ENCODE measurements at places on chromosomes 4 and X.

GRCh38 chr4:168769416-168769815, 240.6 kb downstream of the CBR4 start:
- H3K4me1 ChIP-seq = no peaks in the 10 kb centered on the region
- no peaks in the 10 kb centered on the region for H3K36me3 ChIP-seq
- no peak overlapping the region for H3K4me3 ChIP-seq
- peaks cover 16% of the 10 kb centered on the region for H3K27me3 ChIP-seq
- H3K27ac ChIP-seq = no peak overlapping the region

- no peak overlapping the region for H3K4me3 ChIP-seq
- H3K36me3 ChIP-seq = no peaks in the 10 kb centered on the region
- no peak overlapping the region for H3K27ac ChIP-seq
- no peaks in the 10 kb centered on the region for H3K4me1 ChIP-seq
- no peaks in the 10 kb centered on the region for H3K27me3 ChIP-seq
- DNase-seq = no peak
Observed at GRCh38 chr4:91302120-91302519, 1001.6 kb upstream of the GRID2 start.

DNA sequence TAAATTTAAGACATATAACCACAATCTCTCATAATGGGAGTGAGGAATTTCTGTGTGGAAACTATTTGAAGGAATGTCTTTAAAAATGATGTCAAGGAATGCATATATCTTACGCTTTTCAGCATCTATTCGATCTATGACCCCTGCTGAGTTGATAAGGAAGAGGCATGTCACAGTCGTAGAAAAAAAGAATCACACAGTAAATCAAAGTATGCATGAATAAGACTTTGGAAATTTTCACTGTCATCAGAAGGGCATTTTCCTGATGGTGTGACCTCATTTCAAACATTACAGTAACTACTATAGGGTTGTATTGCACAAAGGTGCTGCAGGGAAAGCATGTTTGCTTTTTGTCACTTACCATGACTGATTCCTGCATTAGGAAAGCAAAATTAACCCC, 41.5 kb downstream of the REELD1 start:
- no peaks in the 10 kb centered on the region for H3K4me1 ChIP-seq
- no peak for DNase-seq
- no peaks in the 10 kb centered on the region for H3K36me3 ChIP-seq
- H3K27me3 ChIP-seq = no peaks in the 10 kb centered on the region
- H3K27ac ChIP-seq = no peak overlapping the region

DNA sequence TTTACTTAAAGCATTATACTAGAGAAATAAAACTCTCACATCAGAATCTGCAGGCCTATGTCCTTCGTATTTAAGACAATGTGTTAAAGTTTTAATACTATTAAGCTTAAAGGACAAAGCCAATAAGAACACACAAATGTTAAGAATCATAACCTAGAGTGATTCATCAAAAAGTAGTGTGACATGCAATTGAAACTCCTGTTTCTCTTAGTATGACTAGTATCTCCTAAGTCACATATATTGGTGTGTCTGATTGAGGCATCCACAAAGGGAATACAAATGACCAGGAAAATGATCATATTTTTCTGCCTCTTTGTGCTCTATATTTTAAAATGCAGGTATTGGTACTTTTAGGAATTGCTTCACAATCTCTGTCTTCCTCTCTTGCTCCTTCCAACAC, 23.8 kb downstream of the GPRASP3 start:
- DNase-seq = no peak
- H3K36me3 ChIP-seq = no peaks in the 10 kb centered on the region
- H3K4me1 ChIP-seq = peaks cover 6% of the 10 kb centered on the region

- no peaks in the 10 kb centered on the region for H3K4me1 ChIP-seq
- H3K36me3 ChIP-seq = no peaks in the 10 kb centered on the region
- no peak overlapping the region for H3K4me3 ChIP-seq
- H3K27me3 ChIP-seq = no peaks in the 10 kb centered on the region
Observed at GRCh38 chr4:172947594-172947993, 221.0 kb upstream of the GALNT7 start.

- H3K4me1 ChIP-seq = peaks cover 7% of the 10 kb centered on the region
- no peak overlapping the region for H3K4me3 ChIP-seq
- H3K27me3 ChIP-seq = no peaks in the 10 kb centered on the region
- no peak overlapping the region for H3K27ac ChIP-seq
- peaks cover 5% of the 10 kb centered on the region for H3K36me3 ChIP-seq
Observed at GRCh38 chr4:40321574-40322275, 13.4 kb upstream of the CHRNA9 start.

GRCh38 chr4:137668885-137669545, 136.7 kb upstream of the PCDH18 start:
- no peaks in the 10 kb centered on the region for H3K27me3 ChIP-seq
- no peak for DNase-seq
- no peak overlapping the region for H3K4me3 ChIP-seq

DNA sequence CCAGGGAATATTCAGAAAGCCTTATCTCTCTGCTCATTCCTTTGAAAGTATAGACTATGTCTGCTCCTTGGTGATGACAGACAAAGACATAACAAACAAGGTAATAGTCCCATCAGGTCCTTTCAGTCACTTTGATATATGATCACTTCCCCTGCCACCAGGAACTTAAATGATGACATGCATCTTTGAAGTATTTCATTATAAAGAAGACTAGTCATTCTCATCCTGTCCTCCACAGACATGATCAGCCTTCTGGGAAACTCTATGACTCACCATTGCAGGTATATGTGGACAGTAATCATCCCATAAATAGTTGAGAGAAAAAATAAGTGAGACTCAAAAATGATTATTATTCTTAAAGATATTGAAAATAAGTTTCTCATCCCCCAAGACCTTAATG, 117.5 kb upstream of the VCX2 start:
- H3K27me3 ChIP-seq = no peaks in the 10 kb centered on the region
- no peaks in the 10 kb centered on the region for H3K36me3 ChIP-seq
- H3K4me3 ChIP-seq = no peak overlapping the region
- no peak overlapping the region for H3K27ac ChIP-seq
- no peak for DNase-seq

DNA sequence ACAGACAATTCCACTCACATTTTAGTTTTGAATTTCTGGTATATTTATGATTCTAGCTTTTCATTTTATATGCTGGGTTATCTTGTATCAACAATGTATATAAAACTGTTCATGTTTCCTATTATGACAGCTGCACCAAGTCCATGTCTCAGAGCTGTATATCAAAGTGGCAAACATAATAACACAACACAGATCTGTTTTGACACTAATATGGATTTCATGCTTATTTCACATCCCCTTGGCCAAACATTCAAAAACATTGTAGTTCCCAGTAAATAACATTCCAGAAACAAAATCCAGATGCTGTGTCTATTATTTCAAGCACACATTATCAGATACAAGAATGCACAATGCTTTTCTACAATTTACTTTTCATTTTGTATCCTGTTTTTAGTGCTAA, 380.6 kb upstream of the MAGEB2 start:
- no peaks in the 10 kb centered on the region for H3K4me1 ChIP-seq
- H3K27ac ChIP-seq = no peak overlapping the region
- H3K4me3 ChIP-seq = no peak overlapping the region
- no peaks in the 10 kb centered on the region for H3K36me3 ChIP-seq
- no peak for DNase-seq

GRCh38 chr4:27917381-27917780, 1056.7 kb downstream of the STIM2 start:
- no peak for DNase-seq
- no peaks in the 10 kb centered on the region for H3K27me3 ChIP-seq
- no peak overlapping the region for H3K4me3 ChIP-seq
- H3K4me1 ChIP-seq = no peaks in the 10 kb centered on the region
- no peak overlapping the region for H3K27ac ChIP-seq

- no peaks in the 10 kb centered on the region for H3K27me3 ChIP-seq
- H3K4me1 ChIP-seq = no peaks in the 10 kb centered on the region
- DNase-seq = no peak
- H3K36me3 ChIP-seq = no peaks in the 10 kb centered on the region
- no peak overlapping the region for H3K4me3 ChIP-seq
Observed at GRCh38 chrX:133171962-133172708, 46.0 kb downstream of the TFDP3 start.

DNA sequence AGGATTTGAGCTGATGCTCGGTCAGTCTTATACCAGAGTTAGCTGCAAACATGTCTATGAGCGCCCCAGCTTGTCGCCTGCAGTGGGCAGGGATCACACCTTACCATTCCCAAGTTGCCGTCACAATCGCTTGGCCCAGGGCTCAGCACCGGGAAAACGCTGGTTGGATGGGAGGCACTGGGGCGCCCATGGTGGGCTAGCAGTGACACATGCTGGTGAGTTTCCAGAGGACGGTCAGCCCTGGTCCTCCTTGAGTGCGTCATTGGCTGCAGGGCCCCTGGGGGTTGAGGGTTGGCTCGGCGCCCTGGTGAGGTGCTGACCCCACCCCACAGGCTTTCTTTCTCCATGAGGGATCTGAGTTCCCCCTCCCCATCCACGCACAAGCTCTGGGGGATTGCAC, 50.4 kb downstream of the SORCS2 start:
- H3K4me3 ChIP-seq = no peak overlapping the region
- H3K36me3 ChIP-seq = peaks cover 1% of the 10 kb centered on the region
- DNase-seq = no peak
- peaks cover 31% of the 10 kb centered on the region for H3K27me3 ChIP-seq

GRCh38 chr4:107497054-107497453, 223.0 kb downstream of the PAPSS1 start:
- peaks cover 6% of the 10 kb centered on the region for H3K27me3 ChIP-seq
- H3K27ac ChIP-seq = no peak overlapping the region
- no peak overlapping the region for H3K4me3 ChIP-seq

DNA sequence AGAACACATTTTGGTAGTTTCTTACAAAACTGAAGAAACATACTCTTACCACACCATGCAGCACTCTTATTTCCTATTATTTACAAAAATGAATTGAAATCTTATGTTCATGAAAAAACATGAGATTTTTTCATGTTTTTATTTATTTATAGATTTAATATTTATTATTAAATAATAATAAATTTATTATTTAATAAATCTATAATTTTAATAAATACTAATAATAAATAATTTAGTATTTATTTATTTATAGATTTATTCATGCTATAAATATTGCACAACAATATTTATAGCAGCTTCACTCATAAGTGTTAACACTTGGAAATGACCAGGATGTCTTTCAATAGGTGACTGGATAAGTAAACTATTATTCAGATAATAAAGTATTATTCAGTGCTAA, 91.6 kb upstream of the CPXCR1 start:
- H3K27me3 ChIP-seq = no peaks in the 10 kb centered on the region
- DNase-seq = no peak
- H3K4me1 ChIP-seq = no peaks in the 10 kb centered on the region
- H3K4me3 ChIP-seq = no peak overlapping the region
- no peaks in the 10 kb centered on the region for H3K36me3 ChIP-seq

All from central memory CD8-positive, alpha-beta T cell (primary cell).